SHP77 treated with DMSO at 0.1 percent for 48 hours (cell line): ENCODE measurements at places on chromosomes 13 and 19.

GRCh38 chr19:44746616-44746945, 1.9 kb upstream of the BCL3 start:
- DNase-seq = no peak

DNA sequence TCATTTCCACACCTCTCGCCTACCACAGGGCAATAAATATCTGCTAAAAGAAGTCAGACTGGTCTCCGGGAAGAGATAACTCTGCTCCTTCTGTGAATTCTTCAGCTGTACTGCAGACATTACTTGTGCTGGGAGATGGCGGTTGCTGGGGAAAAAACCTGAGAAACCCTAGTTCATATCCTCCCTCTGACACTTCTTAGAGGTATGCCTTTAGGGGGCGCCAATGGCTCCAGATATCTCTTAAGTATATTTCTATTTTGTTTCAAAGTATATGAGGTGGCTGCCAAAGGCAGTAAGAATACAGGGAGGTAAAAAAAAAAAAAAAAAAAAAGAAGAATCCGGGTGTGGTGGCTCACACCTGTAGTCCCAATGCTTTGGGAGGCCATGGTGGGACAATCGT, 175.2 kb downstream of the PAN3 start:
- DNase-seq = no peak

- DNase-seq = no peak
Measured at GRCh38 chr13:94978516-94978915, 266.2 kb upstream of the SOX21 start.

DNA sequence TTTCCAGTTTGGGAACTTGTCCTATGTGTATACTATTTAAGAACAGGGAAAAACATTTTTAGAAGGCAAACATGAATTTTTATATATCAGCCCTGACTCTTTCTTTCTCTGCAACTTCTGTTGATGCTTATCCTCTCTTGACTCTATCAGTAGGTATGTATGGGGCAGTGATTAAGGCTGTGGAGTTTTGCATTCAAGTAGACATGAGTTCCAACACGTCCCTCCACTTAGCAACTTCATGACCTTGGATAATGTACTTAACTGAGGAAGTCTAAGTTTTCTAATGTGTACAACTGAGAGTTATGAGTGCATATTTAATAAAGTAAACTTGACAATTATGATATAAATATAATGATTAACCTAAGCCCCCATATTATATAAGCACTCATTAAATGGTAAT, 414.6 kb downstream of the TDRD3 start:
- no peak for DNase-seq

GRCh38 chr13:33639158-33639557, 178.8 kb upstream of the RFC3 start:
- no peak for DNase-seq

GRCh38 chr19:8149261-8150094, at the start of gene FBN3:
Gene FBN3 (minus strand): TSS chr19:8149592. CDS start chr19:8147480, 2,112 bp downstream.
- DNase-seq = no peak

GRCh38 chr13:58729361-58729760, 1097.8 kb downstream of the PCDH17 start:
- DNase-seq = no peak

DNA sequence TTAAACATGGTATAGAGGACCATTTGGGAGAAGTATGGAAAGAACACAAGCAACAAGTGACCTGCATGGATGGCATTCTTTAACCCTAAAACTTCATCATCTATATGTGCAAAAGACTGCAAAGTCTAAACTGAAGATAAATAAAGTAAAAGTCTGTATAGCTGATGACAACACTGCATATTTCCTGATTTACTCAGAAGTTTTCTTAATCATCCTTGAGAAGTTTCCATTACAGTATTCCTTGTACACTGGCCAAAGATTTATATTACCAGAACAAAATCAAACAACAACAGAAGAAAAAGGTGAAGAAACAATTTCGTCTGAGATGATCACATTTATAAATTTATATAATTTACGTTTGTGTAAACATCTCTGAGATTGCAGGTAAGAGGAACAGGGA, 805.7 kb downstream of the PCDH9 start:
- DNase-seq = no peak

DNA sequence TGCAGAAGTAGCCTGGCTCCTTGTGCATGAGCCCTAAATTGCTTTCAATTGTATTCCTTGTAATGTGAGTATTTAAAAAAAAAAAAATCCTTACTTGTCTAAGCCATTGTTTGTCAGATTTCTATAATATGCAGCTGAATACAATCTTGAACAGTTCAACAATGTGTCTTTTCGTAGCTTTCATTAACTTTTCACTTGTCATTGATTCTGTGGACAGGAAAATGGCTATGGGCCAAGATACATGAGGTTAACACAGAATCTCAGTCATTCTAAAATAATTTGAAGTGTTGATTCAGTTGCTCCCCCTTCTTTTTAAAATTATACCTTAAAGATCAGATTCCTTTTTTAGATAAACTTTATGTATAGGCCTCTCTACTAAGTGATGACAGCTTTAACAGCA, 395.8 kb upstream of the KLF12 start:
- no peak for DNase-seq

DNA sequence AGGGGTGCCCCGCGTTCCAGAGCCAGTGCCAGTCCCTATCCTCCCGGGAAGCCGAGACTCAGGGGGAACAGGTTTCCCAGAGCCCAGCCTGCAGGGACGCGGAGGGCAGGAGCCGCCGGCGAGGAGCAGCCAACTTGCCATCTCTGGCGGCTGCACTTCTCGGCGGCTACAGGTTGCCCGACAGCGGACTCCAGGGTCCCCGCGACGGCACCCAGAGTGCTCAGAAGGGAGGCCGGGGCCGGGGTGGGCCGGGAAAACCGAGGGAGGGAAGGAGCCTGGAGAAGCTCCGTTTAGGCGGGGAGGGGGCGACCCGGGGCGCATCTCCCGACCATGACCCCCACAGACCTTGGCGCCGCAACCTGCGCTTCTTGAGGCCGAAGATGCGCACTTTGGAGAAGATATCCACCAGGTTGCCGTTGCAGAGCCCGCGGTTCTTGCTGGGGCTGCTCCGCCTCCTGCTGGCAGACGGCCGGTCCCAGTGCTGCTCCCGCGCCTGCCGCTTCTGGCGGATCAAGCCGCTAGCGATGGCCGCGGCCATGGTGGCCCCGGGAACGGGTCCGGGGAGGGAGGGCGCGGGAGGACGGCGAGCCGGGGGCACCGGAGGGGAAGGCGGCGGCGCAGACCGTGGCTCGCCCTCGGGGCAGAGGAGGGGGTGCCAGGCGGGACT, 463.8 kb downstream of the ITGBL1 start:
- peak; percentile 69 for DNase-seq

GRCh38 chr13:28538932-28539331, 44.0 kb upstream of the FLT1 start:
- DNase-seq = no peak

- DNase-seq = no peak
Measured at GRCh38 chr13:113005076-113005865, 36.3 kb downstream of the MCF2L start.

DNA sequence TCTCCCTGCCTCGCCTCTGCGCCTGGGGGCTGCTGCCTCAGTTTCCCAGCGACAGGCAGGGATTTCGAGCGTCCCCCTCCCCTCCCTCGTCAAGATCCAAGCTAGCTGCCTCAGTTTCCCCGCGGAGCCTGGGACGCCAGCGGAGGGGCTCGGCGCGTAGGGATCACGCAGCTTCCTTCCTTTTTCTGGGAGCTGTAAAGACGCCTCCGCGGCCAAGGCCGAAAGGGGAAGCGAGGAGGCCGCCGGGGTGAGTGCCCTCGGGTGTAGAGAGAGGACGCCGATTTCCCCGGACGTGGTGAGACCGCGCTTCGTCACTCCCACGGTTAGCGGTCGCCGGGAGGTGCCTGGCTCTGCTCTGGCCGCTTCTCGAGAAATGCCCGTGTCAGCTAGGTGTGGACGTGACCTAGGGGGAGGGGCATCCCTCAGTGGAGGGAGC, 722 bp upstream of the ICAM1 start:
- no peak for DNase-seq

DNA sequence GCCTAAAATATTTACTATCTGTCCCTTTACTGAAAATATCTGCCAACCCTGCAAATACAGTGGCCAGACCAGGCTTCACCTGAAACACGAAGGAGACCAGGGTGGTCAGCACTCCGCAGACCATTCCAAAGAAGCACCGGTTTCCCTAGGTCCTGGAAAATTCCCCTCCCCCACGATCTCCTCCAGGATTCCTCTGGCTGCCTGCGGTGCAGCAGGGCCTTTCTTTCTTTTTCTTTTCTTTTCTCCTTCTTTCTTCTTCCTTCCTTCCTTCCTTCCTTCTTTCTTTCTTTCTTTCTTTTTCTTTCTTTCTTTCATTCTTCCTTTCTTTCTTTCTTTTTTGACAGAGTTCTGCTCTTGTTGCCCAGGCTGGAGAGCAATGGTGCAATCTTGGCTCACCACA, 152.7 kb downstream of the USP12 start:
- DNase-seq = no peak

DNA sequence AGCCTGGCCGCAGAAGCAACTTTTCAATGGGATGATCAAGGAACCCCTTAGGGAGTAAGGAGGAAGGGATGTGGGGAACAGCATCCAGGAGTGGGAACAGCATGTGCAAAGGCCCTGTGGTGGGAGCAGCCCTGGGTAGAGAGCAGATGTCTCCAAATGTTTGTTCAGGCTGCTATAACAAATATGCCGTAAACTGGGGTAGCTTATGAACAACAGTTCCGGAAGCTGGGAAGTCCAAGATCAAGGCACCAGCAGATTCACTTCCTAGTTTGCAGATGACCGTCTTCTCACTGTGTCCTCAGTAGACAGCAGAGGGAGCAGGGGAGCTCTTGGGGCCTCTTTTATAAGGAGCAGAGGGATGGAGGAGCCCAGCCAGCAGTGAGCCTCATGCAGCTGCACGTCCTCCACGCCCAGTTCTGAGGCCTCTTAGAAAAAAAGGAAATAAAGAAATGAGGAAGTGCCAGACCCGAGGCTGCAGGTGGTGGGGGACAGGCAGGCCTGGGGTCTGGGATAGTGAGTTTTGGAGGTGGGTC, 4.2 kb upstream of the LRRC25 start:
- DNase-seq = no peak

- no peak for DNase-seq
Measured at GRCh38 chr13:113982296-113982661, 8.4 kb upstream of the C13orf46 start.

DNA sequence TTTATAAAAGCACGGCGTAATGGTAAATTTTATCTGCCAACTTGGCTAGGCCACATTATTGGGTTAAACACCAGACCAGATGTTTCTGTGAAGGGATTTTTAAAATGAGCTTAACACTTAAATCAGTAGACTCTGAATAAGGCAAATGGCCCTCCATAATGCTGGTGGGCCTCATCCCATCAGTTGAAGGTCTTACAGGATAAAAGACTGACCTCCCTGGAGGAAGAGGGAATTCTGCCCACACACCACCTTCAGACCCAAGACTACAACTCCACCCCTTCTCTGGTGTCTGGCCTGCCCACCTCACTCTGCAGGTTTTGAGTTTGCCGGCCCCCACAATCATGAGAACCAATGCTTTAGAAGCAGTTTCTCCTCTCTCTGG, 96.4 kb downstream of the COL4A1 start:
- DNase-seq = no peak

DNA sequence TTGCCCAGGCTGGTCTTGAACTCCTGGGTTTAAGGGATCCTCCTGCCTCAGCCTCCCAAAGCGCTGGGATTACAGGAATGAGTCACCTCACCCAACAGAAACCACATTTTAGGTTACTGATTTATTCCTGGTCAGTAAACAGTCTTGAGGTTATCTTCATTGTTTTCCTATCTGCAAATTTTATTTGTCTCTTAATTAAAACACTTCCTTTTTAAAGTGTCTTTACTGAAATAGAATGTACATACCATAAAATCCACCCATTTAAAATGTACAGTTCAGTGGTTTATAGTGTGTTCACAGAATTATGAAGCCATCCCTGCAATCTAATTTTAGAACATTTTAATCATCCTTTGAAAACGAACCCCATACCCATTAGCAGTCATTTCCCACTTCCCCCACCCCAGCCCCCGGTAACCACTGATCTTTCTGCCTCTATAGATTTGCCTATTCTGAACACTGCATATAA, 63.0 kb downstream of the MAP4K1 start:
- DNase-seq = no peak

DNA sequence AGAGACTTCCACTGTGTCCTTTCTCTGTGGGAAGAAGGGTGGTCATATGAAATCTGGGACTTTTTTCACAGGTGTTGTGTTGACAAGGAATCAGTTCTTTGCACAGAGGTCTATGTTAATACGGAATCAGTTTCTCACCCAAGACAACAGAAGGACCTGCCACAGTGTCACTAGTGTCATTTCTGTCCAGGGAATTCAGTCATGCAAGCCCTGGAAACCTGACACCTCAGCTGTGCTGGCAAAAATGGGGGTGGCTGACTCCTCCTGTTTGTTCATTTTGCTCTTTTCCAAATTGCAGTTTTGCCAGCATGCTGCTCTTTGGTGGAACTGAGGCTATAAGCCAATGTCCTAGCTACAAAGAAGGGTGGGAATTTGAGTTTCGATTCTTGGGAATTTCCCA, 49.8 kb upstream of the ESD start:
- DNase-seq = no peak

- no peak for DNase-seq
Measured at GRCh38 chr19:6564393-6564792, 26.6 kb downstream of the CD70 start.

GRCh38 chr19:23916991-23917390, 2.3 kb downstream of the ZNF726 start:
- DNase-seq = no peak

GRCh38 chr19:6766357-6767080, 716 bp downstream of the SH2D3A start:
- no peak for DNase-seq

DNA sequence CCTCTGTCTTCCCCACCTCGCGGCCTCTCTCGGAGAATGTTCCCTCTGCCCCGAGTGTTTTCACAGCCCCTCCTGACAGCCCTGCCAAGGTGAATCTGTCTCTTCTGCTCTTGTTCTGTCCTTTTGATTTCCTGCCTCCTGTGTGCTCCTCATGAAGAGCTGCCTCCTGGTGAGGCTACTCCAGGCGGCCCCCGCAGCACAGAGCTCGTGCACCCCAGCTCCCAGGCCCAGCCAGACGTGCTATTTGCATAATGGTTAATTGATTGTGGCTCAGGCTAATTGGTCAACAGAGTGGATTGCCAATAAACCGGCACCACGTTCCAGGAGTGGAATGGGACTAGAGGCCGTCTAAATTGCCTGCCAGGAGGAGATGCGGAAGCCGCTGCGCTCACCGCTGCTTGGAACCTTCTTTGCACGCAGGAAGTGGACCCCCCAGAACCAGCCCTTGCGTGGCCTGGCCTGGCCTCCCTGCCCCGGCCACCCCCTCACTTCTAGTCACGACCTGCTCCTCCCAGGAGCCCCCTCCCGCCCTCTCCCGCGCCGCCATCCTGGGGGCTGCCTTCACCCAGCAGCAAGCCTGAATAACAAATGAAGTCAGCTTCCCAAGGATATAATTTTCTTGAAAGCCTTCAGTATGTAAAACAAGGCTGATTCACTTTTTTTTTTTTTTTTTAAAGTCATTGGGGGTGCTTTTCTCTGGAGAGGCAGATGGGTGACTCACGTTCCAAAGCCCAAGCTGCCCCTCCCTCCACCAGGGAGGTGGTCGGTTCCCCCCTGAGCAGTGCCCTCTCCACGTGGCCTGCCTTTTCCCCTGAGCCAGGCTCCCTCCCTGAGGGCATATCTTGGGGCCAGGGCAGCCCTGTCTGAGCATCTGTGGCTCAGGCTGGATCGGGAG, 144.0 kb downstream of the KDM4B start:
- DNase-seq = no peak

- DNase-seq = no peak
Measured at GRCh38 chr13:30718661-30719524, 16.4 kb upstream of the ALOX5AP start.
